ENCODE measurements at places on chromosomes 3 and 15. TPM values are rescaled to one million over a fixed set of nuclear protein-coding genes. Genes with fewer than 3 reads are reported as not detected.

TTLL13 gene
- not detected for total RNA-seq

SV2B gene
- 0.28 TPM for total RNA-seq

CCRL2 gene
- 0.24 TPM for total RNA-seq

FBXL22 gene
- 1.2 TPM for total RNA-seq

Measured in esophagus mucosa (tissue), 1 donor.